ENCODE measurements at places on chromosomes 12 and 14.

GRCh38 chr14:91075553-91075952, 15.1 kb upstream of the RPS6KA5 start:
- DNase-seq = no peak

GRCh38 chr14:81668626-81669274, 135.1 kb upstream of the SEL1L start:
- DNase-seq = no peak

DNA sequence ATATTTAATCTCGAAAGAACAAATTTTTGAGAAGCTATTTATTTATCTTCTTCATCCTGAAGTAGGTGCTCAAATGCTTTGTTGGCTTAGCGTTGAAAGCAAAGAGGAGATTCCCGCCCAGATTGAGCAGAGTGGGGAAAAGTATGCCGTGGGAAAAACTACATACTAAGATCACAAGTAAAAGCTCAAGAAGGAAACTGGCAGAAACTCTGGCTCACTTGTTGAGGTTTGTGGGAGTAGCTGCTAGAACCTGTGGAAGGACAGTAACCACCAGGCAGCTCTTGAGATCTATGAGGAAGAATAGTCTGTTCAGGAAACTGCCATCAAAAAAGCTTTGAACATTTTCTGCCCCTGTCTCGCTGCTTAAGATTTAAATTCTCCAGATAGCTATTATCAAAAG, 3.9 kb downstream of the MYRFL start:
- no peak for DNase-seq

DNA sequence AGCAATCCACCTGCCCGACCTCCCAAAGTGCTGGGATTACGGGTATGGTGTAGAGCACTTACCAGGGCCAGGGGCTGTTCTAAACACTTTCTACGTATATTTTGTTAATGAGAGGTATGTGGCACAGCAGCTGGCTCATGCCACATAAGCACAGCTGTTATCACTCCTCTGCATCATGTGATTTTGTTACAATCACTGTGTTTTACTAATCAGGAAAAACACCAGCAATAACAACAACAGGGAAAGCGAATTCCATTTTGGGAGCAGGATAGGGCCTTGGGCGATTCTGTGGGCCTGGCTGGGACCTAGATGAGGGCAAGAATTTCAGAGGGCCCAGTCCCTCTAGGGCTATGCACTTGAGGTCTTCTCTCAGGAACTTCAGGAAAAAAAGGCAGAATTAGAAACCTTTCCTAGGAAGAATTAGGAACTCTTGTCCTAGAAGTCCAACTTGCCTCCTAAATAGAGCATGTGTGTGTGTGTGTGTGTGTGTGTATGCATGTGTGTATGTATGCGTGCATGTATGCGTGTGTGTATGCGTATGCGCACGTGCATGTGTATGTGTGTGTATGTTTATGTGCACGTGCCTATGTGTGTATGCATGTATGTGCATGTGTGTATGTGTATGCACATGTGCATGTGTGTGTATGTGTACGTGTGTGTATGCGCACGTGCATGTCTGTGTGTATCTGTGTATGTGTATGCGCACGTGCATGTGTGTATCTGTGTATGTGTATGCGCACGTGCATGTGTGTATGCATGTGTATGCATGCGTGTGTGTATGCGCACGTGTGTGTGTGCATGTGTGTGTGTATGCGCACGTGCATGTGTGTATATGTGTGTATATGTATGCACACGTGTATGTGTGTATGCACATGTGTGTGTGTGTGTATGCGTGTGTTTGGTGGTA, 41.8 kb upstream of the CORO1C start:
- DNase-seq = no peak

DNA sequence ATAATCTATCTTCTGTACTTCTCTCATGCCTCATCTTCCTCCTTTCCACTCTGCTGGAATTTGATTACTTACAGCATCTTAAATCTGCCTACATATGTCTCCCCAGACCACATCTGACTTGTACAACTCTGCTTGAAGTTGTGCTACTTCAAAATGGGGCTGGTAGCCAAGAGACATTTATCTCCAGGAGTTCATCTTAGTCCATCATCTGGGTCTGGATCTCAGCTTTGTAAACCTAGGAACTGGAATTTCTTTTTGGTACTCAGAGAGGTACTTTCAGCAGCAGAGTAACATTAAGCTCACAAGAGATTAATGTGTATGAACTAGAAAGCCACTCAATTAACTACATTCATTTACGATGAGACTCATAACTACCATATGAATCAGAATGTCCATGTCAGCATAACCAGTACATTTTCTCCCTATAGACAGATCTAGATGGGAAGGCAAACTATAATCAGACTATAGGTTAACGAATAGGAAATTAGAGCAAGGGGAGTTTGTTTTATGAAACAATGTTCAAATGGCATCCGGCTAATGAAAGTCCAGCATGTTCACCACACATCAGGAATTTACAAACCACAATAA, 178.8 kb downstream of the CEP128 start:
- DNase-seq = no peak

DNA sequence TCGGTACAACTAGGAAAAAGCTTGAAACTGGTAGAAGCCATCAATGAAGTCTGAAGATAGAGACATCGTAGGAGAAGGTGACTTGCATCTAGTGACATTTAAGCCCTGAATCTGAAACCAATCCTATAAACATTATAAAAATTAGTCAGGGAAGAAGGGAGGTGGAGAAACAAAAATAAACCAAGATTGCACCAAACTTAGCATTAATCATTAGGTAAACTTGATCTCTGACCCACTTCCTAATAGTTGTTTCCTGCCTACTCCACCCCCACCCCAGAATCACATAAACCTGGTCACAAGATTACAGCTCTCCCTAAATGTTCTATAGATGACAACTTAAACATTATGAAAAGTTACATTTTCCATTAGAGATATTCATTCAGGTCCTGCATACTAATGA, 40.4 kb downstream of the TSPAN19 start:
- no peak for DNase-seq

- DNase-seq = no peak
These were observed 51.4 kb upstream of the SLC6A15 start for GRCh38 chr12:84964048-84964447.

GRCh38 chr14:75995372-75996041, 9.9 kb downstream of the IFT43 start:
- DNase-seq = no peak

DNA sequence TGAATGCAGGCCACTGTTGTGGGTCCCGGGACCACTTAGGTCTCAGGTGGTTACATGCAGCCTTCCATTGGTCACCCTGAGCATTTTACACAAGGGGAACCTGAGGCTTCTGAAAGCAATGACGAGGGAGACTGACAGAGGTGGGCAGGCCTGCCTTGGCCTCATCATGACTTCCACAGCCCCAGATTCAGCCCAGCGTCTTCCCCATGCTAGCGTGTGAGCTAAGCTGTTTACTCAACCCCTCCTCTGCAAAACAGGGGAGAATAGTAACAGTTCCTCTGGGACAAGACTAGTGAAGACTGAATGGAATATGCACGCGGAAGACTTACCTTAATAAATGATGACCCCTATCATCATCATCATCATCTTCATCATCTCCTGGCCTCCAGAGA, 46.8 kb downstream of the VWF start:
- no peak for DNase-seq

GRCh38 chr12:22494319-22494718, 50.0 kb downstream of the C2CD5 start:
- DNase-seq = no peak

DNA sequence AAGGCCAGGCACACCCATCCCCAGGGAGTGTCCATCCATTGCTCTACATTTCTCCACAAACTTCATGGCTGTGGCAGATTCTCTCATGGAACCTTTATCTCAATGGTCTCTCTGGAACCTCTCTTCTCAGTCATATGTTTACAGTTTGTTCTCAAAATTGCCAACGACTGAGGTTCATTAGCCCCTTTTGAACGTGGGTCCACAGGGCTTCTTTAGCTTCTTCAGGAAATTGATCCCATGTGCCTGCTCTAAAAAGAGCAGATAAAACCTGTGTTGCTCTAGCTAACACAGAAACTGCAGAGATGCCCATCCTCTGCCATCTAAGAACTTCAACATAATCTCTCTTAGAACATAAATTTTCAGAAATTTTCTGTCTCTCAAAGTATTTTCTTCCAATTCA, at the start of gene OR6C4:
Gene OR6C4 (plus strand): TSS at position 301 of the 400 bp plus-strand sequence. CDS start 1,625 bp downstream, outside the sequence.
- no peak for DNase-seq

DNA sequence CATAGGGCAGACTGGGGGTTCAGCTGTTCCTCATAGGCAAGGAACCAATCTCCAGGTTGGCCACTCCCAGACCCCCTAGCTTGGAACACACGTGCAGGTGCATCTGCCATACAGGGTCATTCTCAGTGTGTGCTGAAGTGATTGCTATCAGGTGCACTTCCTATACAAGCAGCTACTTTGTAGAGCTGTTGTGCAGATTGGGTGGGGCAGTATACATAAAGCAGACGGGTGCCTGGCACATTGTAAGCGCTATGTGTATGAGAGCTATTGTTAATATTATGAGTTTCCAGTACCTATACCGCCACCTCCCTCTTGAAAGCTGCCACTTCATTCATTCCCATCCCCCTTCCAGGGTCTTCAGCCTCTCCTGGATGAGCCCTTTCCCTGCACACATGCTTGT, 17.3 kb downstream of the IRF2BPL start:
- DNase-seq = no peak

- DNase-seq = no peak
These were observed 232.9 kb upstream of the CRY1 start for GRCh38 chr12:107326237-107326636.

DNA sequence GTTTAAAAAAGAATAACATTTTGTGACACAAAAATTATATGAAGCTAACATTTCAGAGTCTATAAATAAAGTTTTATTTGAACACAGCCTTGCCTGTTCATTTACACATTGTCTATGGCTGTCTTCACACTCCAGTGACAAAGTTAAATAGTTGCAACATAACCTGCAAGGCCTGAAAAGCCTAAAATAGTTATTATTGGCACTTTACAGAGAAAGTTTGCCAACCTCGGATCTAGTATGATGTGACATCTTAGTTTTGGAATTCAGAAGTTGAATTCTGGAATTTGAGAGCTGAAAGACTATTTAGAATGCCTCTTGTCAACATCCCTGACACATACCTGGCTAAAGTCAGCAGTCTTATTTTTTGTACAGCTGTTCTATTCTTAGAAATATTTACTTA, 68.3 kb downstream of the DYRK2 start:
- DNase-seq = no peak

- DNase-seq = no peak
These were observed 37.0 kb downstream of the KDM2B start for GRCh38 chr12:121543786-121544185.

- no peak for DNase-seq
These were observed 49.2 kb upstream of the BCAT1 start for GRCh38 chr12:24997970-24998582.

DNA sequence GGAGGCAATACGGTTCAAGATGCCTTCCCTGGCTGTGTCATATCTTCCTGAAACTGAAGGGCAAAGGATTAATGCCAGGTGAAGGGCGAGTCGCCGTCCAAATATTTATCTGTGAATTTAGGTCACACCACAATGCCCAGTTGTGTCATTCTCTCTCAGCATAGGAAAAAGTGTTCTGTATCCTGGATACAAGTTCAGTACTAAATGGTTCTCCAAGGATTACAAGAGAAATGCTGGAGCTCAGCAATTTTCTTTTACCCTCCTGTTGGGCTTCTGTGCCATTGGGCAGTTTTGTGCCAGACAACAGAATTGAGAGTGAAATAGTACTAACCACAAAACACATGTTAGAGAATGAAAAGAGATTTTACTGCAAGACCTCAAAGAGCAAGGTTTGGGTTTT, 493.9 kb downstream of the EGLN3 start:
- no peak for DNase-seq

GRCh38 chr14:64659366-64659765, 44.9 kb upstream of the PLEKHG3 start:
- no peak for DNase-seq

DNA sequence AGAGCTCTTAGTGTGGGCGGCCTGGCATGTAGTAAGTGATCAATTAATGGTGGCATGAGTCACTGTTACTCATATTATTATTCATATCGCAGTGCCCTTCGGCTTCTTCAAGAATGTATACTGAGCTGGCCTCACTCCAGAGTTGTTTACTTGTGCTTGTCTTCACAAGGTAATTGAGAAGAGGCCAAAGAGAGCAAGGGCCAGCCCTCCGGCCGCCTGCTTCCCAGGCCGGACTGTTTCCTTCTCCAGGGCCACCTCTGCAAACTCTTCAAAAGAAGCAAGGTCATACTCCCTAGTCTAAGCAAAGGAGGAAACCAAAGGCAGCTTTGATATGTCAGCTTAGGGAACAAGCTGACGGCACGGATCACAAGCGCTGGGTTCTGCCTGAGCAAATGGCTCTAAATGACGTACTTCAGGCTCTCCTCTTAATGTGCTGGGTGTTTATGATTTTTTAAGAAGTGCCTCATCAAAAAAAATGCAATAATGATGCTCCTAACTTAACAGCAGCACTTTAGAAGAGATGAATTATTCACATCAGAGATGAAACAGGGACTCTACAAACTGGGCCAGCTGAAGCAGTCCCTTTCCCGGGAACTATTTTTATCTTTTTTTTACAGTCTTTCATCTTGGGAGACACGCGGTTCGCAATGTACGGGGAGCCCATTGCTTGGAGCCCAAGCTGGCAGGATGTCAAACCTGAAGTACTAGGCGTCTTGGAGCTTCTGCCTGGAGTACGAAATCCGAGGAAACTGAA, 65.6 kb upstream of the DLK1 start:
- no peak for DNase-seq

GRCh38 chr14:58239244-58240195, 5.1 kb upstream of the PSMA3 start:
- DNase-seq = peak; percentile 71

DNA sequence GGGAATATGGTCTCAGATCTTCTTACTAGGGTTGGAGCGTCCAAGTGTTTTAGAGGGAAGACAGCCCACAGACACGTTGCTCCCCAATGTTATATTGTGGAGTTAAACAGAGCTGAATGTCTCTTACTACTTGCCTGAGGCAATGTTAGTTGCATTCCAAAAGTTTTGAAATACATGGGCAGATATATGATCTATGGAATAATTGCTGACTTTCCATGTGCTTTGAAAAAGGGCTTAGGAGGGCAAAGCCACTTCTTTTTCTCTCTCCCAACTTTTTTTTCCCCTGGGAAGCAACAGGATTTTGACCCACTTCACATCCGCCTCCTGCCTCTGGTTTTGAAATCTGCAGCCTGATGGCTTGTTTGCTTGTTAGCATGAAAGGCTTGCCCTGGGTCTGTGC, 33.7 kb upstream of the PAX9 start:
- no peak for DNase-seq

GRCh38 chr14:82388488-82388887, 854.8 kb upstream of the SEL1L start:
- no peak for DNase-seq

DNA sequence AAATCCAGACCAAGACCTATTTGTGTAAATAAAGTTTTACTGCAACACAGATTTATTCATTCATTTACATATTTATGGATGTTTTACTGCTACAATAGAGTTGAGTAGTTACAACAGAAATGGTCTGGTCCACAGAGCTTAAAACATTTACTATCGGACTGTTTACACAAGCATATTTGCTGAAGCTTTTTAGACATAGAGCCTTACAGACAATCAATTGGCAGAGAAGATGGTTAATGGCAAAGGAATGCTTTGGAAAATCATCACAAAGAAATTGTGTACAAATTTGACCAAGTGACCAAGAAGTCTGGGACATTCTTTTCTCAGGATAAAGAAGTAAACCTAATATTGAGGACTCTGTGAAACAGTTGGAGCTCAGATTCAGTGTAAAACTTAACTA, 504.3 kb downstream of the SLC16A7 start:
- no peak for DNase-seq
